ENCODE measurements at places on chromosomes 12 and 14.
A peak's percentile ranks its signal among the peaks of the same experiment; 100 is the strongest.

GRCh38 chr14:94646066-94646465 is 33.9 kb downstream of the SERPINA3 start:
- DNase-seq: no peak

DNA sequence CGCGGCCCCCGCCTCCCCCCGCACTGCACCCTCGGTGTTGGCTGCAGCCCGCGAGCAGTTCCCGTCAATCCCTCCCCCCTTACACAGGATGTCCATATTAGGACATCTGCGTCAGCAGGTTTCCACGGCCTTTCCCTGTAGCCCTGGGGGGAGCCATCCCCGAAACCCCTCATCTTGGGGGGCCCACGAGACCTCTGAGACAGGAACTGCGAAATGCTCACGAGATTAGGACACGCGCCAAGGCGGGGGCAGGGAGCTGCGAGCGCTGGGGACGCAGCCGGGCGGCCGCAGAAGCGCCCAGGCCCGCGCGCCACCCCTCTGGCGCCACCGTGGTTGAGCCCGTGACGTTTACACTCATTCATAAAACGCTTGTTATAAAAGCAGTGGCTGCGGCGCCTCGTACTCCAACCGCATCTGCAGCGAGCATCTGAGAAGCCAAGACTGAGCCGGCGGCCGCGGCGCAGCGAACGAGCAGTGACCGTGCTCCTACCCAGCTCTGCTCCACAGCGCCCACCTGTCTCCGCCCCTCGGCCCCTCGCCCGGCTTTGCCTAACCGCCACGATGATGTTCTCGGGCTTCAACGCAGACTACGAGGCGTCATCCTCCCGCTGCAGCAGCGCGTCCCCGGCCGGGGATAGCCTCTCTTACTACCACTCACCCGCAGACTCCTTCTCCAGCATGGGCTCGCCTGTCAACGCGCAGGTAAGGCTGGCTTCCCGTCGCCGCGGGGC is at the start of gene FOS:
TSS of gene FOS (plus strand) at position 407 of the 731 bp plus-strand sequence. CDS start at position 562, 155 bp downstream.
- DNase-seq: peak; percentile 94

GRCh38 chr12:130086797-130087196 is 75.5 kb upstream of the FZD10 start:
- DNase-seq: no peak

DNA sequence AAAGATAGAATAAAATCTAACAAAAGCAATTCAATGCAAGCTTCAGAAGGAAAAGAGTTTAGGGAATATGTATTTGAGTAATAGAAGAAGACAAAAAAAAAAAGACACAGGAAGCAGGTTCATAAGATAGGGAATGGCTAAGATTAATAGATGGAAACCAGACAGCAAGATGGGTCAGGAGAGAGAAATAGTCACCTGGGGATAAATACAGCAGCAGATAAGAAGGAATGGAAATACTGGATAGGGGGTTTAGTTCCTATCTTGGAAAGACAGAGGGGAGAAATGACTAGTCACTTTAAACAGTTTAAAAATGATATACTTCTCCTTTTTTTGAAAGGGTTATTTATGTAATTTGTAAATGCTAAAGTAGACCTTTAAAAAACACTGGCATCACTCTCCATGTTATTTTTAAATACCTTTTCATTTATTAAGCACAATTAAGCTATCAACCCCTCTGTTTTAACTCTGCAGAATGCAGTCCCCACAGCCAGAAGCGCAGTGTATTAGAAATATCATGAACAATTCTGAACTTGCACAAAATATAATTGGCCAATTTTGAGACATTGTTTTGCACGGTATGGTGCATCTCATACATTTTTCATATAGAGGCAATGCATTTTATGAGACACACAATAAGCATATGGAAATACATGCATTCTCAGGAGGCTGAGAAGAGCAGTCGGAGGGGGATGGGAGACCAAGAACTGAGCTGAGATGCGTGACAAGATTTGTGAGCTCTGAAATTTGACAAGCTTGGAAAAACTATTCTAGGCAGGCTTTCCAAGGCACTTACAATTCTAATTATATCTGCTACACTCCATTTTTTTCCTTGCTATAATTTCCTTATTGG is 303.4 kb upstream of the PRICKLE1 start:
- DNase-seq: peak; percentile 34

DNA sequence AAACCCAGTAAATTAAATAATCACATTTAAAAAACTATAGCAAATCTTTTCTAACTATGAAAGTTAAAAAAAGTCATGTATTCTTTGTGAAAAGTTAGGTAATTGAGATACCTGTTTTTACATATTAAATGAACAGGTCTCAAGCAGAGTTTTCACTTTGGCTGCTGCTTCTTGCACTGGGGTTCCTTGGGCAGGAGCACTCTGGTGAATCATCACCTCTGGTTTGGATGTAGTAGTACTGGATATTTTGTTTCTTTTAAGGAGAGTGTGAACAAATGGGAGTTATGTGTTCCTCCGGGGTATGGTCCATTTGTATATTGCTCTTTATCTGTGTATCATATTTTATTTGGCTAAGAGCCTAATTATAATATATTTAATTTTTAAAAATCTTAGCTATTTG is 82.7 kb downstream of the FUT8 start:
- DNase-seq: no peak

- no peak for DNase-seq
These were observed 24.9 kb downstream of the FBRSL1 start for GRCh38 chr12:132514838-132515237.

DNA sequence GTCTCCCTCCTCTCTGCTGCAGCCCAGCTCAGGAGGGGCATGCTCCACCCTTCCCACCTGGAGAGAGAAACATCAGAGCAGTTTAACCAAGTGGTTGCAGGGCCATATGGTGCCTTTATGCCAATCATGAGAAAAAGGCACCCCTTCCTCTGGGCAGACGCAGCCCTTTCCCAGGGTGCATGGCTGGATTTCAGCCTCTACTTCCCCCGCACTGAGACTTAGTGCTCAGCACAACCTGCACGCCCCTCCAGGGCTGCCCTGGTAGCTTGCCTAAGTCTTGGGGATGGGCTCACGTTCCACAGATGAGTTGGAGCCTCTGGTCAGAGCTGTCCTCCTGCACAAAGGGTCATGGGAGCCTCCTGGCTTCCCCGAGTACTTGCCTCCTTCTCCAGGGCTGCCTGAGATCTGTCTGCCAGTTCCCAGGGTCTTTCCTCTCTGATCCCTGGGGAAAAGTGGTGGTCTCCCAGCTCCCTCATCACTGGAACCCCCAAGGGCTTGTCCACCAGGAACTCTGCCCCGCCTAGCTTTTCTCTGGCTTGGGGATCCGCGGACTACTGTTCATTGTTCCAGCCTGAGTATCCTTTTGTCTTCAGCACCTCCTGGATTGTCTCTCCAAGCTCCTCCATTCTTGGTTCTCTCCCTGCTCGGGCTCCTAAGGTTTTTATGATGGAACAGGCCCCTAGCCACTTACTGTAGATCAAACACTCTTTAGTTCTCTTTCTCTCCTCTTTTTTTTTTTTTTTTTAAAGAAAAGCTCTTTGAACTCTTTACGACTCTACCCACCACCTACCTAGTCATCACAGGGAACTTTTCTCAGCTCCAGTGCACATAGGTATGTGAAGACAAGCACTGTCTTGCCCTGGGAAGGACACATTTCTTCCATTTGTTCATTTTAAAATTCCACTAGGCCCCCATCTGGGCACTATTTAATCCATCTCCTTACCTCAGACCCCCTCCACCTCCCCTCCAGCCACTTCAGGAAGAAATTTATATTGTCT is 6.1 kb upstream of the KRT74 start:
- no peak for DNase-seq

GRCh38 chr14:74656964-74657363 is 44.9 kb upstream of the LTBP2 start:
- no peak for DNase-seq

- no peak for DNase-seq
These were observed 98.8 kb upstream of the PTPRR start for GRCh38 chr12:71019282-71019831.

DNA sequence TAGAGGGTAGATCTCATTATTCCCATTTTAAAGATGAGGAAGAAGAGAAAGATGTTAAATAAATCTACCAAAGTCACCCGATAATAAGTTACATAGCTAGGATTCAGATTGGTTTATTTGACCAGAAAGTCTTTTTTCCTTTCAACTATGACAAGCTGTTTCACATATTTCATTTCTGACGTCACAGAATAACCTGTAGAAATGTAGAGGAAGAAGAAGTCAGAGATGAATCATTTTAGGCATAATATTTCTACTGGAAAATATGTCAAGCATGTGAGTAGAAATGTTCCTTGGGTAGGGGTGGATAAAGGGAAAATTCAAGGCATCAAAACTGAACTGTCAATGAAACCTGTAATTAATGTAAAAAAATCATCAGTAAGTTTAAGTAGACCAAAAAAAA is 107.0 kb downstream of the MGST1 start:
- DNase-seq: no peak

All from putamen (tissue), 1 donor.